Astrocyte of the spinal cord (primary cell): ENCODE measurements at places on chromosomes 16 and 17.

DNA sequence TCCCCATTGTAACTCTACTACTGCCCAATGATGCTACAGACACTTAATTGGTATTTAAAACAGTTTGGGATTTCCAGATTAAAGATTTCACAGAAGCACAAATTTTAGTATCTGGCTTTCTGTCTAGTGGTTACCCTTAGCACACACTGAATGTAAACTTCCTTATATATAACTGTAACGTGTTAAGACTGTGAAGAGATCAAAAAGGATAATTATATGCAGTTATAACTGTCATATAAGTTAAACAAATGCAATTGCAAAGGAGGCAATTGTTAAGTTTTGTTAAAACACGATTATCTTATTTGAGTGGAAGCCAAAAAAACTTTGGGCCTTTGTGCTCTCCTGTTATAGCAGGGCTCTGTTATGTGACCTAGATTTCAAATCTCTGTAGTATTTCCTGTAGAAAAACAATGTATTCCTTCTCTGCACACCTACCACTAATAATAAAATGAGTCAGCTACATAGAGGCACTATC, 147.9 kb downstream of the STXBP4 start:
- no peak for DNase-seq

DNA sequence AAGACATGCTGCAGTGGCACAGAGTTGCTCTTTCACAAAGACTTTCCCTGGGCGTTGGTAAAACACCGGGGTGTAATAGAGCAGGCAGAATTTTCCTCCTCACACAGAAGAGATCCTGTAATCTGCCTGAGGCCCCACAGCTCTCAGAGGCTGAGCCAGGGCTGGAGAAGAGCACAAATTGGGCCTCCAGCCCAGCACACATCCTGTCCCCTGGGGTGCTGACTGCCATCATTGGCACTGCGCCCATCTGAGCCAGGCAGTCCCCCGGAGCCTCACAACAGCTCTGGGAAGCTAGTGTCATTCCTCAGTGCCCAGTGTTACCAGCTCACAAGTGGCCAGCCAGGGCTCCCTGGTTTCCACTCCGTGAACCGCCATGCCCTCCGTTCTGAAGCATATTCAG, 119.4 kb downstream of the SOCS1 start:
- DNase-seq, result peak; percentile 47

- DNase-seq, result peak; percentile 17
Observed at GRCh38 chr16:27642756-27643155, 92.8 kb downstream of the KATNIP start.

- no peak for DNase-seq
Observed at GRCh38 chr16:64950731-64951130, 171.1 kb downstream of the CDH11 start.

DNA sequence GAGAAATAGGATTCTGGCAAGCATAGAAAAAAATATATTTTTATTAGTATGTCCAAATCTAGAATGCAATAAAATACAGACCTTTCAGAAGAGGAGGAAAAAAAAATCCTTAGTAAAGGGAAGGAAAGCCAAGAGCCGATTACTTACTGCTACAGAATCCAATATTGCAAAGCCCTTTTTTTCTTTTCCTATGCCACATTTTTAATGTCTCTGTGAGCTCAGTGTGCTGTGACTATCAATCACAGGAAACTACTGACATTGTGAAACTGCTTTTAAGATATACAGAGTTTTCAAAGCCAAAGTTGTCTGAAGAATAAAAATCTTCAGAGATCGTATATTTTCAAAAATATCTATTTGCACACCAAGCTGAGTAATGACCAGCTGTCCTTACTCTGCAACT, 120.4 kb downstream of the CHD9NB start:
- DNase-seq, result no peak

GRCh38 chr17:75433218-75433783, 23.1 kb upstream of the TMEM94 start:
- DNase-seq, result no peak

DNA sequence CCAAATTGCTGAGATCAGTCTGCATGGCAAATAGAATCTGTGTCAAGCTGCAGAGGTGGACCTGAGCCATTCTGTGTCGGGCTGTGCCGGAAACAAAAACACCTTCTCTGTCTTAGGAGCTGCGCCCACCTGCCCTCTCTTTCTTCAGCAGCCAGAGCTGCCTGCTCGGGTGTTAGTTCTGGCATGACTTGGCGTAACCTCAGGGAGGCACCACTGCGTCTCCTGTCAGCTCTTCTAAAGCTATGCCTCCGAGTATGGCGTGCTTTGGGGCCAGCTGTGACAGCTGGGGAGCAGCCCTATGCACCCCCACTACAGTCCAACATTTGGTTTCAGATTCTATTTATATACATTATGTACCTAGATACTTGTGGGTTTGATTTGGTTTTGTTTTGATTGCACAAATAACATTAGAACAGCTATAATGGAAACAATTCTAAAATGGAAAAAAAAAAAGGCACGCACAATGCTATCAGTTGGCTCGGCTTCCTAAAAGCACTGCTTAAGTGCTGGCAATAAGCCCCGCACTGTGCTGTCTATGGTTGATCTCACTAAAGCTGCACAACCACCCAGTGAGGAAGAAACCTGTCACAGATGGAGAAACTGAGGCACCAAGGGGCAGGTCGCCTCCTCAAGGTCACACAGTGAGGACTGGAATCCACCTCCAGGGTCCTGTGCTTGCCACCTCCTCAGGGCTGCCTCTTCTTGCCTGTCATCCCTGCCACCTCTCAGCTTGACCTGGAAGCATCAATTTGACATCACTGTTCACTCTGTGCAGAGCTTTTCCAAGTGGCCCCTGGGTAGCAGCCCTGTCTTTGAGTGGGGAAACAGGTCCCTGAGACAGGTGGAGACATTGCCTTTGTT, 18.7 kb upstream of the ADGRG1 start:
- no peak for DNase-seq

GRCh38 chr17:61267847-61268246, 131.8 kb upstream of the TBX2 start:
- DNase-seq, result no peak

- DNase-seq, result no peak
Observed at GRCh38 chr16:70157105-70157476, 16.5 kb upstream of the CLEC18C start.

DNA sequence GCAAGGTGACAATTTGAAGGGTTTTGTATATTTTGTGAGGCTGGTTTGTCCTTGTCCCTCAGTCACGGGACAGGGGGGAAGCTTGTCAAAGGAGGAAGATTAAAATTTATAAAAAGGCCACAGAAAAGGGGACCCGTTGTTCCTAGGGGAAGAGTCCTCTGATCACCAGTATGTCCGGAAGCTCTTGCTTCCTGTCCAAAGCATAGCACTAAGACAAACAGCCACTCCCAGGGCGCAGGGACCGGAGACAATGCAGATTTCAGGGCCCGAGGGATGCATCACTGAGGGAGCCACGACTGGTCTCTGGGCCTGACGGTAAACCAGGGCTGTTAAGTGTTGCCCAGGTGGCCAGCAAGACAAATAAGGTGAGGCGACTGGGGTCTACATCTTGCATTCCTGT, 95.2 kb downstream of the MAF start:
- DNase-seq, result no peak

DNA sequence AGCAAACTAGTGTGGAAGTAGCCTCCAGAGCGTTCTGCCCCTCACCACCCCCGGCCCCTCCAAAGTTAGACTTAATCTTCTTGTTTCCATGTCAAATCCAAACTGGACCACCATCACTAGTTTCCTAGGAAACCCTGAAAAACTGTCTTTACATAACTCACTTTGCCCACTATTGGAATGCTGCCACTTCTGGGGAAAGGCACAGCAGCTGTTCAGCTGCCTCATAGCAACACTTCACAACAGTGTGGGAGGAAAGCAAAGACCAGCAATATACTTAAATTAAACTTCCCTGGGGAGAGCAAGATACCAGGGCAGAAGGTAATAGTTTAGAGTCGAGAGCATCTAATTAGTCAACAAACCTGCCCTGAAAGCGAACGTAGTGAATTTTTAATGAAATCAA, 452.2 kb downstream of the KCNJ2 start:
- peak; percentile 70 for DNase-seq

GRCh38 chr16:70704586-70704985, 18.7 kb upstream of the MTSS2 start:
- no peak for DNase-seq

DNA sequence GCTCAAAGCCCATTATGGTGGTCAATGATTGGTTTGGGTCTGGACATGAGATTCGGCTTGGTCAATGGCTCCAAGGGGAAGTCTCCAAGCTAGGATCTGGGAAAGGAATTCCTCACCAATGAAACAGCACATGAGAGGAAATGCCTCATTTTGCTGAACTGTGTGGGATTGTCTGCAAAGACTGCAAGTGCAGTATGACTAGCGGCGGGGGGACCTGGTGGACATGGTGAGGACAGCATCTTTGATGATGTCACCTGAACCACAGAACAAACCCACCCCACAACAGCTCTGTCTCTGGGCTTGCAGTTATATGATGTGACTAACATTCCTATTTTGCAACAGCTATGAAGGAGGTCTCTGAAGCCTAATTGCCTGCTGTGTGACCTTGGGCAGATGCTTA, 50.6 kb upstream of the NKD1 start:
- DNase-seq, result peak; percentile 52

DNA sequence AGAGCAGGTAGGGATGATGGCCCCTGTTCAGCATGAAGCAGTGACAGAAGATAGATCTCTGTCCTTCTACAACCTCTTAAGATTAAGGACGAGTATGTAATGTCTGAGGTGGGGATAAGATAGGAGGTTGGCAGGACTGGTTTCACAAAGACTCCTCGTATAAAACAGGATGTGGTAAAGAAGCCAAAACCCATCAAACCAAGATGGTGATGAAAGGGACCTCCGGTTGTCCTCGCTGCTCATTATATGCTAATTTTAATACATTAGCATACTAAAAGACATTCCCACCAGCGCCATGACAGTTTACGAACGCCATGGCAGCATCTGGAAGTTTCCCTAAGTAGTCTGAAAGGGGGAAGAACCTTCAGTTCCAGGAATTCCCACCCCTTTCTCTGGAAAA, 27.3 kb downstream of the MIS12 start:
- DNase-seq, result no peak

GRCh38 chr16:67326472-67327309, at the start of the genes KCTD19 and LRRC36:
KCTD19 (minus strand) TSS chr16:67326741; CDS start chr16:67326707, 34 bp downstream.
LRRC36 (plus strand) TSS chr16:67326815; CDS start chr16:67326863, 48 bp downstream.
- DNase-seq, result peak; percentile 20

DNA sequence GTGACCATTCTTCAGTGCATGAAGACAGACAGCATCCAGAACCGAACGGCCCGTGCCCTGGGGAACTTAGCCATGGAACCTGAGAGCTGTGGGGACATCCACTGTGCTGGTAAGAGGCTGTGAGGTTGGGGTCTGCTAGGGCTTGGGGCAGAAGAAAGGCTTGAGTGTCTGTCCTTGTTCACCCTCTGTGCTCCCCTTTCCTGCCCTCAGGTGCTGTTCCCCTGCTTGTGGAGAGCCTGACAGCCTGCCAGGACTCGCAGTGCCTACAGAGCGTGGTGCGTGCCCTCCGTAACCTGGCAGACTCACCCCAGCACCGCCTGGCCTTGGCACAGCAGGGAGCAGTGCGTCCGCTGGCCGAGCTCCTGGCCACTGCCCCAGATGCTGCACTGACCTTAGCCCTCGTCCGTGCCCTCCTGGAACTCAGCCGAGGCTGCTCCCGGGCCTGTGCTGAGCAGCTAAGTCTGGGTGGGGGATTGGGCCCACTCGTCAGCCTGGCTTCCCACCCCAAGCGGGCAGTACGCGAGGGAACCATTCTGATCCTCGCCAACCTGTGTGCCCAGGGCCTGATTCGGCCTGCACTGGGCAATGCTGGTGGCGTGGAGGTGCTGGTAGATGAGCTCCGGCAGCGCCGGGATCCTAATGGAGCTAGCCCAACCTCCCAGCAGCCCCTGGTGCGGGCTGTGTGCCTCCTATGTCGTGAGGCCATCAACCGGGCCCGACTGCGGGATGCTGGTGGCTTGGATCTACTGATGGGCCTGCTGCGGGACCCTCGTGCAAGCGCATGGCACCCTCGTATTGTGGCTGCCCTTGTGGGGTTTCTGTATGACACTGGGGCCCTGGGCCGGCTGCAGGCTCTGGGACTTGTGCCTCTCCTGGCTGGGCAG, 2.9 kb downstream of the ARMC5 start:
- no peak for DNase-seq

GRCh38 chr17:19019041-19019941, 14.7 kb upstream of the FAM83G start:
- no peak for DNase-seq
